ENCODE measurements at places on chromosomes 12 and 14. TPM values are rescaled to one million over a fixed set of nuclear protein-coding genes. Genes with fewer than 3 reads are reported as not detected.

Gene POTEG
- not detected for total RNA-seq

Gene C14orf132
- total RNA-seq: 0.66 TPM

Gene OR4K13
- not detected for total RNA-seq

Gene TAS2R50
- 1.8 TPM for total RNA-seq

Gene LYZ
- not detected for total RNA-seq

Gene STON2
- total RNA-seq: 0.18 TPM

Measured in endothelial cell of coronary artery (primary cell).